ENCODE measurements at places on chromosomes 16 and 17.

GRCh38 chr16:10878644-10879501 lies 1.9 kb downstream of the CIITA start:
- no peak for DNase-seq

GRCh38 chr16:68645494-68646388 lies 631 bp downstream of the CDH3 start:
- DNase-seq = no peak

DNA sequence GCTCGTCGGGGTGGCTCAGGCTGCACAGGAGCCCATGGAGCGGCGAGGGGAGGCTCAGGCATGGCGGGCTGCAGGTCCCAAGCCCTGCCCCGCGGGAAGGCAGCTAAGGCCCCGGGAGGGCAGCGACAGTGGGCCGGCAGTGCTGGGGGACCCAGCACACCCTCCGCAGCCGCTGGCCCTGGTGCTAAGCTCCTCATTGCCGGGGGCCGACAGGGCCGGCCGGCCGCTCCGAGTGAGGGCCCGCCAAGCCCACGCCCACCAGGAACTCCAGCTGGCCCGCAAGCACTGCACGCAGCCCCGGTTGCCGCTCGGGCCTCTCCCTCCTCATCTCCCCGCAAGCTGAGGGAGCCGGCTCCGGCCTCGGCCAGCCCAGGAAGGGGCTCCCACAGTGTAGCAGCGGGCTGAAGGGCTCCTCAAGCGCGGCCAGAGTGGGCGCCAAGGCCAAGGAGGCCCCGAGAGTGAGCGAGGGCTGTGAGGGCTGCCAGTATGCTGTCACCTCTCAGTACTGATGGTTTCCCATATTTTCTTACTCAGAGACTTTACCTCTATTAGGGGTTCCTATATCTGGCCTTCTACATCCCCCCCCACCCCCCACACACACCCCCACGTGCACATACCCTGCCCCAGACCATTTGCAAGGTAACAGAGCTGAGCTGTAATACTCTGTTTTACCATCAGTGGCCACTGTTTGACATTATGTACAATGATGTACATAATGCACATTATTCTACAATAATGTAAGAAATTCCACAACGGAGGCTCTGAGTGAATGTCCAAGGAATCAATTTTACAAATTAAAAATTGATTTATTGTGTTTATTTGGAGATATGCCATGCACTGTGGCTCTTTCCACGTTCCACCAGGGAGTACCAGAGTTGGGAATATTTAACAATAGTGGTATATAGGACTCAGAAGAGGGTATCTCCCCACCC lies 3.7 kb upstream of the VAT1L start:
- DNase-seq = no peak

GRCh38 chr17:40345161-40345993 lies 19.2 kb downstream of the GJD3 start:
- peak; percentile 33 for DNase-seq

GRCh38 chr17:75980188-75981018 lies 1.4 kb downstream of the TEN1 start:
- peak; percentile 18 for DNase-seq

DNA sequence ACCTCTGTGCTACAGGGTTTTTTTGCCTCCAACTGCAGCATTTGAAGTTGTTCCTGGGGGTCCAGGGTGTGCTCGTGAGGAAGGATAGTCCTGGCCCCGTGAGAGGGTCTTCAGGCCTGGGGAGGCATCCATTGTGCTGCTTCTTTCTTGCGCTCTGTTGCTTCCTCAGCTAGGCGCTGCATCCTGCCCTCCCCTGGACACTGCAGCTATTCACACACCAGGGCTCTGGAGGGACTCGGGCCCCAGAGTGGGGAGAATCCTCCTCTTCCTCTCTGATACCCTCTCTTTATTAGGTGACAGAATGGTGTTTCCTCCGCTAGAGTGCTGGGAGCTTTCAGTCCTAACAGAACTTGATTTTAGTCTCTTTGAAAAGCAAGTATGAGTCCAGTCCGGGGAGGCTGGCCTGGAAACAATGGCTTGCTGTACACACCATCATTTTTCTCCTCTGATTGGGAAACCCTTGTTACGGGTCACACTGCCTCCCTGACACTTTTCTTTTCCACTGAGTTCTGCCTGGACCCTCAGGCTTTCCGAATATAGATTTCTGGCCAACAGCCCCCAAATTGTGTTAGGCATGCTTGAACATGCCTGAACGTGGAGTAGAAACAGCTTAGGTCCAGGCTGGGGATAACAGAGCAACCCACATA lies 81.4 kb upstream of the ELAC2 start:
- no peak for DNase-seq

DNA sequence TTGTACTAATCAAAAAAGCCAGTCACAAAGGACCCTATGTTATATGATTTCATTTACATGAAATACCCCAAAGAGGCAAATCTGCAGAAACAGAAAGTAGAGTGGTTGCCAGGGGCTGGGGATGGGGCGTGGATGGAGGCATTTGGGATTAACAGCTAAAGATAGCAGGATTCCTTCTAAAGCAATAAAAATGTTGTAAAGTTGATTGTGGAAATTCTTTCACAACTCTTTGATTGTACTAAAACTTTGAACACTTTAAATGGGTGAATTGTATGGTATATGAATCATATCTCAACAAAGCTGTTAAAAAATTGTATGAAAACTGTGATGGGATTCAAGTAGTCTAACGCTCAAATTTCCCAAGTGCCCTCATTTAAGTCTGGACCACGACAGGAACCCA lies 630.8 kb downstream of the MAF start:
- no peak for DNase-seq

GRCh38 chr17:75009139-75009724 lies 3.2 kb upstream of the MRPL58 start:
- no peak for DNase-seq

GRCh38 chr16:72997141-72997542 lies 50.8 kb downstream of the ZFHX3 start:
- DNase-seq = no peak

- no peak for DNase-seq
Measured at GRCh38 chr16:82071421-82071820, 36.4 kb downstream of the HSD17B2 start.

- DNase-seq = no peak
Measured at GRCh38 chr16:73086108-73086507, 38.2 kb upstream of the ZFHX3 start.

DNA sequence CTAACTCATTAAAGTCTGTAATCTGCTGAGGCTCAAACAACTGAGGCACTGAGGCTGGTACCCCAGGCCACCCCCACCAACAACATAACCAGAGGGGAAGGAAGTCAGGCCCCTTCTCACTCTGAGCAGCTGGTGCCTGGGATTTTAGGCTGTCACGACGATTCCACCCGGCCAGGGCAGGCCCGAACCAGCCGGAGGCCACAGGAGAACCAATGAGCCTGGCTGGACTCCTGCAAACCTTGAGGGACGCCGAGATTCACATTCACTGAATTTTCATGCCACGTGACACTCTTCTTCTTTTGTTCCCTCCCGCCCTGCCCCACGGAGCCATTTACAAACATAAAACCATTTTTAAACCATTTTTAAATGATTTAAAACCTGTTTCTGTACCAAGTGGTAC lies 48.1 kb downstream of the RPH3AL start:
- DNase-seq = no peak

DNA sequence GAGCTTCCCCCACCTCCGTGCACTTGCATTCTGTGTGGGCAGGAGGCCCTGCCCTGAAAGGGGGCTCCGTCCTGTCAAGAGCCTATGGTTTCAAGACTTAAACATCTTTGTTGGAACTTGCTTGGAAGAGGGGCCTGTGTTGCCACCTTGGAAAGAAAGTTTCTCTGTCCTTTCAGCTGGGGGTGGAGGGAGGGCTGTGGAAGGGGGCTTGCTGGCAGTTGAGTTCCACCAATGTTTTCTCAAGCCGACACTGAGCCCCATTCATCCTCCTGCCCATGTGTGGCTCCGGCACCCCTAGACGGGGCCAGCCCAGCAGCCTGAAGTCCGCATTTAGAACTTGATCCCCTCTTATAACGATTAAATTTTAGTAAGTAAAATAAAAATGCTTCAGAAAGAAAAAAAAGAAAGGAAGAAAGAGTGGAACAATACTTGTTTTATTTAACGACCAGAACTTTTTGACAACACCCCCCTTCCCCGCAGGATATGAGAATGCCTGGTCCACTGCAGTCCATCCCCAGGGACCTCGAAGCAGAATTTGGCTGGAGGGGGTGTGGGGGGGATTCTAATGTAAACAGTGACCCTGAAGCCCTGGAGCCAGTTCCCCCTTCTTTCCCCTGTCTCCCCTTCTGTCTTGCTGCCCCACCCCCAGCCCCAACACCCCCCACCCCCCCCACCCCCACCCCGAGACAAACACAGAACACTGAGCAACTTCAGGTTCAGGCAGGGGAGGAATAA lies 26.9 kb upstream of the CLEC18A start:
- DNase-seq = no peak

DNA sequence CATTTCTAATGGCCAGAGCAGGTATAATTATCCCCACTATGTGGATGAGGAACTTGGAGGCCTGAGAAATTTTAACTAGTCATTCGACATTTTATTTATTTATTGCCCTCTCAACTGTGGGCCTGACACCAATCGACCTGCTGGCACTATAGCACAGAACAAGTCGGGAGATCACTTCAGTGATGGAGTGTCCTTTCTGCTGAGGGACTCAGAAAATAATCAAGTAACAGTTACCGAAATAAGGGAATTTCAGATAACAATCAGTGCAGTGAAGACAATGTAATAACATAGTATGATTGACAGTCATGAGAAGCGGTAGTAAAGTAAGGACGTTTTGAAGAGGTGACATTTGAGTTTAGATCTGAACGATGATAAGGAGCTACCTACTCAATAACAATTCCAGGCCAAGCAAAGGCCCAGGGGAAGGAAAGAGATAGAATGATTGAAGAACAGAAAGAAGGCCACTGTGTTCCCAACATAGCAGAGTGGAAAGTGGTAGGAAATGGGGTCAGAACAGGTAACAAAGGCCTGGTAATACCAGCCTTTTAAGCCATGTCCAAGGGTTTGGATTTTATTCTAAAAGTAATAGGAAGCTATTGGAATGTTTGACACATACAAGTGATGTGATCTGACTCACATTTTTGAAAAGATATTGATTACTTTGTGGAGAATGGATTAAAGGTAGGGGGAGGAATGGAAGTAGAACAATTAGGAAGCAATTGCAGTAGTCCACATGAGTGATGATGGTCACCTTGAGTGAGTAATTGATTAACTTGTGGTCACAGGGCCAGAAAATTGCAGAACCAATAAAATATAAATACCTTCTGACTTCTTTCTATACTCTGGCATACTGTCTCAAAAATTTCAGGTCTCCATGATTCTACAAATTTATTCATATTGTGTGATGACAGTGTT lies 1.4 kb downstream of the STXBP4 start:
- DNase-seq = no peak

GRCh38 chr17:76419576-76420260 lies 33.2 kb downstream of the UBE2O start:
- DNase-seq = no peak

GRCh38 chr17:16428098-16428882 lies 12.9 kb downstream of the TRPV2 start:
- no peak for DNase-seq

DNA sequence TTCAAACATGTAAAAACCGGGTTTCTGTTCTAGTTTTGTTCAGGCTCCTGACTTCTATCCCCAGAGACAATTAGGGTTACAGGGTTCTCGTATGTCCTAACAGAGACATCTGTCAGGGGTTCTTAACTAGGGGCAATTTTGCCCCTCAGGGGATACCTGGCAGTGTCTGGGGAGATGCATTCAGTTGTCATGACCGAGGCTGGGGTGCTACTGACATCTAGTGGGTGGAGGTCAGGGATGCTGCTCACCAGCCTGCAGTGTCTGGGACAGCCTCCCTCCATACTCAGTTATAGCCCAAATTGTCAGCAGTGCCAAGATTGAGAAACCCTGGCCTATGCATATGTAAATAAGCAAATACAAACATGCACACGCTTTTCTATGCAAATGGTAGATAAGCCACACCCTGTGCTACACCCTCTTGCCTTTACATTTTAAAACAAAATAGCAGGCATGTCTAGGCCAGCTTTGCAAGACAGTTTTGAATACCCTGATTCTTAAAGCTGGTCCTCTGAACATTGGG lies 37.4 kb downstream of the CLEC16A start:
- DNase-seq = no peak

- DNase-seq = no peak
Measured at GRCh38 chr16:72944757-72945485, 103.0 kb downstream of the ZFHX3 start.

DNA sequence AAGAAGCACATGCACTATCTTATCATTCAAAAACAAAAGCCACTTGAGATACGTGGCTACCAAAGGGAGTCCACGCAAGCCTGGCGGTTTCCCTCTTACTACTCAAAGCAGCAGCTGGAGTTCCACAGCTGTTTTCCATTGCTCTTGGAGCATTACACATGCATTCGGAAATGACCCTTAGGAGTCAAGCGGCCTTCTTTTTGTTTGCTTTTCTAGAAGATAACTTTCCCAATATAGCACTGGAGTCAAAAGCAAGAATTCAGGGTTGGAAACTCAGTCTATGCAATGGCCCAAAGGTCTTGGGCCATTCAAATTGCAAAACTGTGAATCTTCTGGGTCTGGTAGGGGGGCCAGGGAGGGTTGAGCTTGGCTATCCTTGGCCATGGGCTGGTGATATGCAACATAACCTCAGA lies 97.8 kb upstream of the MAF start:
- DNase-seq = no peak

DNA sequence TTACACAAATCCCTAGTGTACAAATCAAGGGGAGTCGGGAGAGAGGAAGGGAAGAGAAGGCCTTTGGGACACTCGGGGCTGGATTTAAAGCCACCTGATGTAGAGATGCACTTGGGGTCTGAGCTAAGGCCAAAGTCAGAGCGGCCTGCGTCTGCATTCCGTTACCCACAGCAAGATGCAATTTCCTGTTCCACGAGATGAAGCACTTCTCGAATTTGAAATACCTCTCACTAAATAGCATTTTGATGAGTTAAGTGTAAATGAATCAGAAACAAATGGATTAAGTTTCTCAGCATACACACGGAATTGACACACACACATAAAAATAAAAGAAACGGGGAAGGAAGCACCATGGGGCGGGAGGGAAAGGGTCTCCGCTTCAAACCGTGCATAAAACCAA lies 386.0 kb downstream of the SOX9 start:
- no peak for DNase-seq

GRCh38 chr16:16062023-16062937 lies 112.9 kb downstream of the ABCC1 start:
- DNase-seq = no peak

DNA sequence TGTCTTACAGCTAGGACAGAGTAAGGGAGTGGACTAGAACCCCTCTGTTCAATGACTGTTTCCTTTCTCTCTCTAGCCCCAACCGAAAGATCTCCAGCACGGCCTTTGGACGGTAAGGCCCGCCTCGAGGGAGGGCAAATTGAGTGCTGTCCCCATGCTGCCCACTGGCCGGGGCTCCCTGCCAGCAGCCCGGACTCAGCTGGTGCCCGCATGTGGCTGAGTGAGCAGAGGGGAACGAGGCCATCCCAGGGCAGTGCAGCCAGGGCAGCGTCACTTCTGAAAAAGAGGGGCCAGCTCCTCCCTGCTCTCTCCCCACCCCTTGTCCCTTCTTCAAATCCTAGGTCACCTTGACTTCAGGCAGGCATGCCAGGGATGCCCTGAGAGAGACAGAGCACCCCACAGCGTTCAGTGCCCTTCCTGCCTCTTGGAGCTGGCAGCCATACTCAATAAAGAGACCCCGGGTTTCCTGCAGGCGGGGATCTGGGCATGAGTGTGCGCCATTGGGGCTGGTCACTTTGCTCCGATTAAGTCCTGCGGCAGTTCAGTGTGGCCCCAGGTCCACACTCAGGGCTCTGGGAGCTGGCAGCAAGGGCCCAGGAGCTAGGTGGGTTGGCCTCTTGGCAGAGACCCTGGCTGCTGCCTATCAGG lies 130.9 kb downstream of the RAB11FIP4 start:
- no peak for DNase-seq
